ENCODE measurements at places on chromosomes 3 and 15.

DNA sequence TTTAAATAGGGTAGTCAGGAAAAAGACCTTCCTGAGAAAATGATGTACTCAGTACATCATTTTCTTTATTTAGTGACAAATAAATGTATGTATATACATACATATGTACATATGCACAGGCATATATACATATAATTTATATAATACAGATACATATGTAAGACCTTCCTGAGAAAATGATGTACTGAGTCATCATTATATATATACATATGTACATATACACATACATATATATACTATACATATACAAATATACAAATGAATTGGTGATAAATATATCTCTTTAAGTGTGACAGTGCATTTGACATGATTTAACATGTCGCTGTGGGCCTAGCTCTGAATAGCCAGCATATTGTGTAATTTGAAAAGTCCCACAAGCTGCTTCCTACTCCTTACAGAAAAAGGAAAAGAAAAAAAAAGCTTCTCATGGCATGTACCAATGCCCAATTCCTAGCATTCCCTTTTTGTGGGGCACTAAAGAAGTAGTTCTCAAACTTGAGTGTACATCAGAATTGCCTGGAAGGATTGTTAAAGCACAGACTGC, 208.1 kb upstream of the UMPS start:
- no peak for DNase-seq

DNA sequence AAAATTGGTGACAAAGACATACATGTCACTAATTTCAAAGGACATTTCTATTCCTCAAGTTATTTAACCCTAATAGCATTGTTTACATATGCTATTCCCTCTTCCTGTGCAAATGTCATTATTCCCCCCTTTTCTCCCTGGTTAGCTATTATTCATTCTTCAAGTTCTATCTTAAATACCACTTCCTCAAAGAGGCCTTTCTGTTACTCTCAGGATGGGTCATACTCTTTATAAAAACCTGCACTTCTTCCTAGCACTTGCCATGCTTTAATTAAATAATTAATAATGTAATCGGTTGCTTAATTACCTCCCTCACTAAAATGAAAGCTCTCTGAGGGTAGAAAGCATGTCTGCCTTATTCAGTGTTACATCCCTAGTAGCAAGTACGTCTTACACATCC, 88.5 kb downstream of the XRN1 start:
- DNase-seq: no peak

DNA sequence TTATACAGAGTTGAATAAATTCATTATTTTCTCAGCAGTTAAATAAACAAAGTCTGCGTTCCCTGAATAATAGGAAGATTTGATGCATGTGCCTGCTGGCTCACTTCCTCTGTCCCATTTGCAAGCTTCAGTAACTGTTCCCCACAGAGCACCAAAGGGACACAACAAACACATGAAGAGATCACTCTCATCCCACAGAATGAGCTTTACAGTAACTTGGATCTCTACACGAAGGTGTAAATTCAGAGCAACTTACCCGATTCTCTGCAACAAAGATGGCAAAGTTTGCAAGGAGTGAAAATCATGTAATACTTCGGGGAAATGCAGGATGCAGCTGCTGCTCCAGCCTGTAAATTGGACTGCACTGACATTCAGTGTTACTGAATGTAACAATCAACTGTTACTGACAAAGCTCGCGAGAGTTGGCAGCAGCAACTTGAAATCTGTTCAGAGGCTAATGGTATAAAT, at the start of gene BCHE:
BCHE (minus strand) TSS at position 366 of the 468 bp plus-strand sequence. CDS start 6,390 bp downstream, outside the sequence.
- DNase-seq: no peak

DNA sequence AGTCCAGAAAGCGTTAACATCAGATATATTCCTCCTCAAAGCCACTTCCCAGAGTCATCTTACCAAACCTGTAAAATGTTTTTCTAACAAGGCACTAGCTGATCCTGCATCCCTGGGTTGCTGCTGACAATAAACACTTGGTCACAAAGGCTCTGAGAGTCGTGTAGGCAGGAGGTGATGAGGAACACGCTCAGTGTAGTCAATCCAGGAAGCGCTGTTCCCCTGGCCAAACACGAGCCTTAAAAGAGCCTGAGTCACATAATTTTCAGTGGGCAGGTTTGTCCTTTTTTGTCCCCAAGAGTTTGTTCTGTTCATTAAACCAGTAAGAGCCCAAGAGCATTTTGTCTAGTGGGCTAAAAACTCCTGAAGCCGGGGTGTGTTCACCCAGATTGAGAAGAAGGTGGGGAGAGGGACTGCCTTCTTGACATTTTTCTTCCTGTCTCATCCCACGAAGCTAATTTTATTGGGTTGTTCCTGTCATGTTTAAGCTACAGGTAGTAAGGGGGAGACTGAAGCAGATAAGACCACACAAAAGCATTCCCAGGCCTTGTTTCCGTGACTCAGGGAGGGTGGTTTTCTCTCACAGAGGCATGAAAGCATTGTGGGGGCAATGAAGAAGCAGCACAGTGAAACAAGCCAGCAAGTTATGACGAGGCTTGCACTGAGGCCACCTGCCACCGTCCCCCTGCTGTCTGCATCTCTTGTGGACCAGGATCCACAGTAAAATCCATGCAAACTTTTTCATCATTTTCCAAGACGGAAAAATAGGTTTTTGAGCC, 73.7 kb downstream of the FOXB1 start:
- no peak for DNase-seq

GRCh38 chr3:126355777-126356372, 1.3 kb downstream of the KLF15 start:
- no peak for DNase-seq

- DNase-seq: no peak
These were observed 25.9 kb downstream of the SLC9A9 start for GRCh38 chr3:143822374-143822773.

DNA sequence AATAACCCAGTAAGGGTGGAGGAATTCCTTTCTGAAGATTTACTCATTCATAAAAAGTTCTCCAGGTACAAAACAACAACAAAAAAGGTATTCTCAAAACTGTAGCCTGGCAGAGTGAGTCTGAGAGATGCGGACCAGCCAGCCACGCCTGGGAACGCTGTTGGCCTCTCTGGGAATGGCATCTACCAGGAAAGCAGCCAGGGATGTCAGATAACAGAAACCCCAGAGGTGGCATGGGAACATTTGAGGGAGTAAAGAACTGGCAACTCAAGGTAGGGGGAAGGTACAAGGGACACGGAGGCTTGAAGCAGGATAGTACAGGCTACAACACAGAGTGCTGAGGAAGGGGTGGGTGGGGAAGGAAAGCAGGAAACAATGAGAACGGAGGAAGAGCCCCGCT, 7.1 kb upstream of the AP3S2 start:
- no peak for DNase-seq

DNA sequence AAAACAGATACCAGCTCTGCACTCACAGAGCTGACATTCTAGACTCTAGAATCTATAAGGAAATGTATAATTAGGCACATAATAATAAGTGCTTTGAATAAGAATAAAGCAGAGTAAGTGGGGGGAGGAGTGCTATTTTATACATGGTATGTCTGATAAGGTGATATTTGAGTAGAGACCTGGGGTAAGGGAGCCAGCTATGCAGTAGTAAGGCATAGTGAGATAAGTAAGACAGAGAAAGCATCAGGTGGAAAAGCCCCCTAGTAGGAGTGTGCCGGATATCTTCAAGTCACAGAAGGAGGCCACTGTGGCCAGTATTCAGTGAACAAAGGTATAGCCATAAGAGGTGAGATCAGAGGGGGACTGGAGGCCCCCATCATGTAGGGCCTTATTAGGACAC, 3.0 kb downstream of the SS18L2 start:
- DNase-seq: no peak

DNA sequence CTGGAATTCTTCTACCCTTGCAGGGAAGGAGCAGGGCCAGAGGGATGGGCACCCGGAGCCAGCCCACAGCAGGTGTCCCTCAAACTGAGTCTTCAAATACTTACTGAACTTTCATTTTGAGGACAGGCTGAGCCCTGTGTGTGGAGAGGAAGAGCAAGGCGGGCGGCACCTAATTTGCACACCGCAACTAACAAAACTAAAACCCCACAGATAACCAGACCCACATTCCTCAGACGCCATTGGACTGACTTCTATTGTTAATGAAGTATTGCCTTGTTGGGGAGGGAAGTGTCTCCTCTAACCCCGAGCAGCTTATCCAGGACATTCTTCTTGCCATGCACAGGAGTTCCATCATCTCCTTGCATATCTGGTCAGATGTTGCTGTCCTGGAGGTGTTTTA, 105.2 kb upstream of the NR2E3 start:
- DNase-seq: no peak

- no peak for DNase-seq
These were observed 12.6 kb downstream of the LIMD1 start for GRCh38 chr3:45606991-45607712.

- no peak for DNase-seq
These were observed 612.1 kb upstream of the NR2F2 start for GRCh38 chr15:95718441-95718840.

DNA sequence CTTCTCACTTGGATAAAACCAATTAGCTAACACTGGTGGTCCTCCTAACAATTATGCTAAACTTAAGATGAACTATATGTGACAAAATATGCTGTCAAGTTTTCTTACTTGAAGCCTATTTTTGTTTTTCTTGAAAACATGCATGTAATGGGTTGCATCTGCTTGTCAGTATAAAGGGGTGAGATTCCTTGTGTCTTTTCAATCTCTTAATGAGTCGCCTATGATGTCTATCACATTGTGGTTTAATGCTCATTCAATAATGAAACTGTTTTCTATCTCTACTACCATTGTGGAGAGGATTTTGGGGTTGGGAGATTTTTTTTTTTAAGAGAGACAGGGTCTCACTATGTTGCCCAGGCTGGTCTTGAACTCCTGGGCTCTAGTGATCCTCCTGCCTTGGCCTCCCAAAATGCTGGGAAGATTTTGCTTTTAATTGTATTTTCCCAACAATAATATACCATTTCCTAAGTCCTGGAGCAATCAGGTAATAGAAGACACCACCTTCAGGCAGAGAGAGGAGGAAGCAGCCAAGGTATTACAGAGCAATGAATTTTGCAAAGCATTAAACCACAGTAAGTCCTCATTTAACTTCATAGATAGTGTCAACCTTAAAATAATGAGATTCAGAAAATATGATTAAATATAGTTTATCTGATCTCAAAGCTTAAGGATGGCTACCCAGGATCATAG, 17.4 kb upstream of the TRMT10C start:
- DNase-seq: no peak

DNA sequence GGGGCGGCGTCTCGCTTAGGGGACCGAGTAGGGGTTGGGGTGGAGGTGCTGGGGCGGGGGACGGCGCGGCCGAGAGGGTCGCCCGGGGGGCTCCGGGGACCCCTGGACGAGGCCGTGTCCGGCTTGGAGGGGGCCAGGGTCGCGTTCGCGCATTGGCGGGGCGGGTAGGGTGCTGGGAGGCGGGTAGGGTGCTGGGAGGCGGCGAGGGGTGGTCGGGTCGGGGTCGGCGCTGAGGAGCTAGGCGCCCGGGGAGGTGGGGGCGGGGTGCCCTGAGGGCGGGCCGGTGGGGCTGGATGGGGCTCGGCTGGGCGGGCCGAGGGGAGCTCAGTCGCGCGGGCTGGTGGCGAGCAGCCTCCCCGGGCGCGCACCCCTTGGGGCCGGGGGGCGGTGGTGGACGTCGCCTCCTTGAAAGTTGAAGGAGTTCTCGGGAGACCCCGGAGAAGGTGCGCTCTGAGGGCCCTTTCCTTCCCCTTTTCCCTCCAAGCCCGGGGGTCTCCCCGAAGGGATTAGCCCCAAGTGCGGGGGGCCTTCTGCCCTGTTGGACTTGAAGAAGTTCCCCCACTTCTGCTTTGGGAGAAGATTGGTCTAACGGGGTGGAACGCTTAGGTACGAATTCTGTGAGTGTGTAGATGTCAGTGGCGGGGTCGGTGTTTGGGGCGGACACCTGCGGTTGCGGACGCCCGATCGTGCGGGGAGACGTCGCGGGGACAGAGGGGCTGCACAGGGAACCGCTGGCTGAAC, 543 bp downstream of the MEF2A start:
- peak; percentile 29 for DNase-seq

DNA sequence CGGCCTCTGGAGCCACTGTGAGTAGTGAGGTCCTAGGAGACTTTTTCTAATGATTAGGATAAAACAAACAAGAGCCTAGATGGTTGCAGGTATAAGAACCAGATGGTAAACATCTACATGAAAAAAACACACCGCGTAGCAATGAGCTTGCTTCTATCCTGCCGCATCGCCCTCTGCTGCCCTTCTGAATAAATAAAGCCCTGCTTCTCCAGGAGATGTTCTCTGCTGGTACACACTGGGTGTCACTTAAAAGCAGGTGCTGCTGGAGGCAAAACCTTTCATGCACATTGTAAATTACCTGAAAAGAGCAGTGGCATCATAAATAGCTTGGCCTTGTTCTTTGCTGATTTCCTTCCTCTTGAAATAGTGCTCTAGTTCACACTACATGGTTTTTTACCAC, 164.4 kb upstream of the TOPAZ1 start:
- DNase-seq: peak; percentile 30

Measured in hematopoietic multipotent progenitor cell (in vitro differentiated cells).